ENCODE measurements at places on chromosomes 16 and 17. TPM values are rescaled to one million over a fixed set of nuclear protein-coding genes. Genes with fewer than 3 reads are reported as not detected.

DNA sequence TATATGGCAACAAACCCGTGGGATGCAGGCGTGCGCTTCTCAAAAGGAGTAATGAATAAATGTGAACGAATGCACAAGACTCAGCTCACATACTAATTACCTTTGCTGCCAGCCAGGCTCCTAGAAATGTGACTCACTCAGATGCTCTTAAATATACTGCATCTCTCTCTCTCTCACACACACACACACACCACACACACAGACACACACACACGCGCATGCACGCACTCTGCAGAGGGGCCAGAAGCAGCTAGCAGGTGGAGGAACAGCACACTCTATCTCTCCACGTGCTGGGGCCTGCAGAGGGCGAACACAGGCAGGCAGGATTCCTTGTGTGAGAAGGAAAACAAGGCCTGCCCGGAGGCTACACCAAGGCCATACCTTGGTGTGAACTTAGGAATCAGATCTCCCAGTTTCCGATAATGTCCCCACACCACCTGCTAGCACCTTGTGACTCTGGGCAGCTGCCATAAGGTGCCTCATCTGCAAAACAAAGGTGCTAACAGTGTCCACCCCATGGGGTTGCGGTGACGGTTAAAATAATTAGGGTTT lies 5.3 kb downstream of the GPRC5B start:
- DNase-seq: no peak

C1QL1 gene
- 3.8 TPM for total RNA-seq

GRCh38 chr16:47713225-47713595 lies 252.1 kb downstream of the PHKB start:
- no peak for DNase-seq

GRCh38 chr16:8967132-8967821 lies 3.6 kb upstream of the USP7 start:
- no peak for DNase-seq

- no peak for DNase-seq
Measured at GRCh38 chr17:45132320-45132571, at the start of gene PLCD3. Gene PLCD3 (minus strand): TSS chr17:45132515. CDS start chr17:45132410, 105 bp downstream.

- peak; percentile 22 for DNase-seq
Measured at GRCh38 chr16:56263711-56264608, 72.7 kb downstream of the GNAO1 start.

- DNase-seq: no peak
Measured at GRCh38 chr17:67015001-67015400, 29.4 kb upstream of the CACNG1 start.

PLLP gene
- 0.32 TPM for total RNA-seq

DNA sequence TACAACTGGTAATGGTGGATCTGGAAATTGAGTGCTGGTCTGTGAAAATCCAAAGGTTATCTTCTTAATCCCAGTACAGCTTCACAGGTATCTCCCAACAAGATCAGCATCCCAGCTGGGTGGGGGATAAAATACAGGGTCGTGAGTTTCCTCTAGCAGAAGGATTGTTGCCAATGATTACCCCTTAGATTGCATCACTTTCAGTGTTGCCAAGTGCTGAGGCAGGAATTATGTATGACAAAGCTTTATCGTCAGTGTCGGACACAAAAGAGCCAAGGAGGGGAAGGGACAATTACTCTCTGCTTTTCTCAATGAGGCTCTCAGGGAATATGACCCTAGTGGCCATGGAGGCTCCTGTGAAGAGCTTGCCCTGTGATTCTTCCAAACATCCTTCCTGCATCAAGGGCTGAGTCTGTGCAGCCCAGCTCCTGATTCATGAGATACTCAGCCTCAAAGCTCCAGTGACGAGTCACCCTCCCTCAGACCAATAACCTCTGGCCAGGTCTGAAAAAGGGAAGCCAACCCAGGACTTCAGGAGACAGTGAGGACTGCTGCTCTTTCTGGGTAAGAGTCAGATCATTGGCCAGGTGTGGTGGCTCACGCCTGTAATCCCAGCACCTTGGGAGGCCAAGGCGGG lies 15.0 kb downstream of the OR1F1 start:
- no peak for DNase-seq

DNA sequence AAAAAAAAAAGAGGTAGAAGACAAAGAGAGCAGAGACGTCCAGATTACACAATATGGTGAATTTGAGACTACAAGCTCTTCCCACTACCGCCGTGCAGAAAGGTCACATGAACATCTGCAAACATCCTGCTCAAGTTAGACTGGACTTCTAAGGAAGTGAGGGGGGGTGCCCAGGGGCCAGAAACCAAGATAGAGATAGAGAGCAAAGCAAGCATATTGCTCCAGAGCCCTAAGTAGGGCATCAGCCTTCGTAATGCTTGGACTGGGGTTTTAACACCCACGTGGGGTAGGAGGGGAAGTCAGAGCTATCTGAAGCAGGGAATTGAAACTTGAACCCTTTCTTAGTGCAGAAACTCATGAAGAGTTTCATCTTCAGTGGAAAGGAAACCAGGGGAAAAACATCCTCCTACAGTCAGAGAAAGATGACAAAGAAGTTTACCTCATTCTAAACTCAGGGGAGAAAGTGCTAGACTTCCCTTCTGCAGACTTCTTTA lies 8.7 kb downstream of the CLEC19A start:
- DNase-seq: peak; percentile 44

DNA sequence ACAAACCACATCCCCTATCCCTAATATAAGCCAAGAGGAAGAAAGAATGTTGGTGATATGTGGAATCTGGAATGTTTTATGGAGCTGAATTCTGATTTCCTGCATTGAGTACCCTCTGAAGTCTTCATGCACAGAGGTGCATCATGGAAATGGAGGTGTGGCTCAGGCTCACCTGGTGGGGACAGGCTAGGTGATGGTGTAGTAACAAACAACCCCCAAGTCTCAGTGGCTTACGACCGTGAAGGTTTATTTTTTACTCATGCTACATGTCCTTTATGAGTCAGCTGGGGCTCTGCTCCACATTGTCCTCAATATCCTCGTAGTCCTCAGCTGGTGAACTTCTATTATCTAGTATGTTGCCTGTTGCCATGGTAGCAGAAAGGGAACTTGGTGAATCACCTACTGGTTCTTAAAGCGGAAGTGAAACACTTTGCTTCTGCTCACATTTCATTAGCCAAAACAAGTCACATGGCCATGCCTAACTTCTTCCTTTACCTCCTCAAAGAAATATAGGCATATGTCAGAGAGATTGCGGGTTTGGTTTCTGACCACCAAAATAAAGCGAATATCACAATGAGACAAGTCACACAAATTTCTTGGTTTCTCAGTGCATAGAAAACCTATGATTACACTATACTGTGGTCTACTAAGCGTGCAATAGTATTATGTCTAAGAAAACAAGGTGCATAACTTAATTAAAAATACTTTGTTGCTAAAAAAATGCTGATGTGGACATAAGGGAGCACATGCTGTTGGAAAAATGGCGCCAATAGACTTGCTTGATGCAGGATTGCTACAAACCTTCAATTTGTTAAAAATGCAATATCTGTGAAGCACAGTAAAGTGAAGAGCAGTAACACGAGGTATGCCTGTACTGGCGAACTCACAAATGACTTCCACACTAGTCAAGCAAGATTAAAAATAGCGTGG lies at the start of gene PMFBP1:
Gene PMFBP1 (minus strand): TSS at position 51 of the 930 bp plus-strand sequence. CDS start 947 bp downstream, outside the sequence.
- DNase-seq: no peak

- no peak for DNase-seq
Measured at GRCh38 chr17:81412490-81413093, 17.3 kb downstream of the BAHCC1 start.

GRCh38 chr16:2422123-2422867 lies 7.0 kb upstream of the CCNF start:
- no peak for DNase-seq

- DNase-seq: no peak
Measured at GRCh38 chr17:13601776-13602551, at the start of gene HS3ST3A1. Gene HS3ST3A1 (minus strand): TSS chr17:13601929. CDS start chr17:13601129, 800 bp downstream.

C17orf50 gene
- total RNA-seq: not detected

DNA sequence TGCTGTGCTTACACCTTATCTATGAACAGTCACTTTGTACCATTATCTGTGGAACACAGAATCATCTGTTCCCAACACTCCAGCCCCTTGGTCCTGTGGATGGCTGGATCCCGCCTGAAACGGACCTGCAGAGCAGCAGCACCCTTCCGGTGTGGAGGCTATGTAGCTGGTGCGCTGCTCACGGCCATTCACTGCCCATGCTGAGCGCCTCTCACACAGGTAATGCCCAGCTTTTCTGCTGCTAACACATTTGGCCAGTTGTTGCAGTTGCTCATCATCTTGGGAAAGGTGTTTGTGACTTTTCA lies 11.4 kb upstream of the PLK1 start:
- DNase-seq: no peak

DNA sequence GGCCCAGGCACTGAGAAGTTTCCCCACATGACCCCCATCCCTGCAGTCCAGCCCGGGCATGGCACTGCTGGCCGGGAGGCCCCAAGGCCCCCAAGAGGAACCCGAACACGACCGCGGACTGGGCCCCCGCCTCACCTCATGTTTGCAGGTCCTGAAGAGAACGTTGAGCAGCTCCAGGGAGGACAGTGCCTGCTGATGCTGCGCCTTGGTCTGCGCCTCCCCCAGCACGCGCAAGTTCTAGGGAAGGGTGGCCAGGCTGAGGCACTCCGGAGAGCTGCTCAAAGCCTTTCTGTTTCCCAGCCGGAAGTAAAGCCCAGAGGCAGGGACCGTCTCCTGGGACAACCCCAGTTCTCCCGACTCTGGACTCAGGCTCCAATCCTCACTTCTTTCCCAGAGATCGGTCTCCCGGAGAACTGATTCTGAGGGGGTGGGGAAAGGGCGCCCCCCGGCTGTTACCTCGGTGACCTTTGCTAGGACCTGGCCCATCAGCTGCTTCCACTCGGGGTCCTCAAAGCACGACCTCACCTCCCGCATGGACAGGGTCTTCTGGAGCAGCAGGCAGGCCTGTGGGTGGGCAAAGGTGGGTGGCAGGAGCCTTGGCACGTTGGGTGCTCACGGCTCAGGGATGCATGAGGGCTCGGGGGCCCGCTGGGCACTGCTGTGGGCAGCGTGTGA lies 13.7 kb downstream of the MYBBP1A start:
- DNase-seq: no peak

PRR35 gene
- not detected for total RNA-seq

XYLT1 gene
- total RNA-seq: 21.1 TPM

GRCh38 chr17:66990047-66990446 lies 25.5 kb downstream of the CACNG4 start:
- peak; percentile 95 for DNase-seq

HSPB9 gene
- not detected for total RNA-seq

DNA sequence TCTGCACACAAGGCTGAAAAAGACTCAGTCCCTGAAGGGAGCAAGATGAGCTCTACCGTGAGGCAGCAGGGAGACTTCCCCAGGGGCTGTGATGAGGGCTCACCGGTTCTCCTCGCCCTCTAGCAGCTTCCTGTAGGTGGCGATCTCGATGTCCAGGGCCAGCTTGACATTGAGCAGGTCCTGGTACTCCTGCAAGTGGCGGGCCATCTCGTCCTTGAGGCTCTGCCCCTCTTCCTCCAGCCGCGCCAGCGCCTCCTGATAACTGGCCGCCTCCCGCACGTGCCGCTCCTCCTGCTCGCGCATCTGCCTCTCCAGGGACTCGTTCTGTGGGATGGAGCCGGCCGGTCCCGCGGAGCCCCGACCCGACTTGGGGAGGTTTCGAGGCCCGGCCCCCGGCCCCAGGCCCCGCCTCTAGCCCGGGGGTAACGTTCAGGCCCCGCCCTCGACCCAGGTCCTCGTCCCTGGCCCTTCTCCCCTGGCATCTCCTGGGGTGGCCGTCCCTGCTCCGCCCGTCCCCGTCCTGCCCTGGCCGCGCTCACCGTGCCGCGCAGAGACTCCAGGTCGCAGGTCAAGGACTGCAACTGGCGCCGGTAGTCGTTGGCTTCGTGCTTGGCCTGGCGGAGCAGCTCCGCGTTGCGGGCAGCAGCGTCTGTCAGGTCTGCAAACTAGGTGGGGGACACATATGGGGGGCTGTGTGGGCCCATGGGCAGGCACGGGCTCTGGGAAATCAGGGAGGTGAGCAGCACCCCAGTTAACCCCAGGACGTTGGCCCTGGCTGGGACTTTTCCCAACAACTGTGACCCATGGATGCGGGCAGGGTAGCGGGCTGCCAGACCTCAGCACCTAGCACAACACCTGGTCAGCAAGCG lies 3.9 kb downstream of the GFAP start:
- peak; percentile 51 for DNase-seq

- DNase-seq: no peak
Measured at GRCh38 chr17:74804683-74805082, 28.5 kb upstream of the NAT9 start.

ACE gene
- not detected for total RNA-seq

- DNase-seq: no peak
Measured at GRCh38 chr17:31815212-31815730, 43.8 kb downstream of the COPRS start.
